ENCODE measurements at places on chromosomes 5 and 9.

GRCh38 chr5:135738564-135738875, 95.9 kb upstream of the SLC25A48 start:
- no peak for DNase-seq

- no peak for DNase-seq
Observed at GRCh38 chr9:76852026-76852425, 53.9 kb downstream of the PRUNE2 start.

GRCh38 chr5:61806491-61807020, 474.5 kb downstream of the ZSWIM6 start:
- no peak for DNase-seq

DNA sequence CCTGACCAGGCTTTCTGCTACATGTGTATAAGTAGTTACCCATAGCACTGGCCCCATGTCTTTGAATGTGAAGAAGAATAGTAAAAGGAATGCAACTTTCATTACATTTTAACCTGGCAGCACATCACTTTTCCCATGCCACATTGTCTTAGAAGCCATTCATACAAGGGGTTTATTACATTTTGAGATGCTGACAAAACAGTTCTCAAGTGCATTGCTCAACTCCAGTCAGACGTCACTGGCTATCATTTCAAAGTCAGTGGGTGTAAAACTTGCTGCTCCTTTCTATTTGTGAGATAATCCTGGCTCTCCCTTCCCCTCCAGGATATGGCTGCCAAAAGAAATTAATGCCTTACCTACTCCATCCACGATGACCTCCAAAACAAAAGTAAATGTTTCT, 97.0 kb upstream of the VCAN start:
- no peak for DNase-seq

- no peak for DNase-seq
Observed at GRCh38 chr5:145658435-145658834, 176.7 kb downstream of the PRELID2 start.

DNA sequence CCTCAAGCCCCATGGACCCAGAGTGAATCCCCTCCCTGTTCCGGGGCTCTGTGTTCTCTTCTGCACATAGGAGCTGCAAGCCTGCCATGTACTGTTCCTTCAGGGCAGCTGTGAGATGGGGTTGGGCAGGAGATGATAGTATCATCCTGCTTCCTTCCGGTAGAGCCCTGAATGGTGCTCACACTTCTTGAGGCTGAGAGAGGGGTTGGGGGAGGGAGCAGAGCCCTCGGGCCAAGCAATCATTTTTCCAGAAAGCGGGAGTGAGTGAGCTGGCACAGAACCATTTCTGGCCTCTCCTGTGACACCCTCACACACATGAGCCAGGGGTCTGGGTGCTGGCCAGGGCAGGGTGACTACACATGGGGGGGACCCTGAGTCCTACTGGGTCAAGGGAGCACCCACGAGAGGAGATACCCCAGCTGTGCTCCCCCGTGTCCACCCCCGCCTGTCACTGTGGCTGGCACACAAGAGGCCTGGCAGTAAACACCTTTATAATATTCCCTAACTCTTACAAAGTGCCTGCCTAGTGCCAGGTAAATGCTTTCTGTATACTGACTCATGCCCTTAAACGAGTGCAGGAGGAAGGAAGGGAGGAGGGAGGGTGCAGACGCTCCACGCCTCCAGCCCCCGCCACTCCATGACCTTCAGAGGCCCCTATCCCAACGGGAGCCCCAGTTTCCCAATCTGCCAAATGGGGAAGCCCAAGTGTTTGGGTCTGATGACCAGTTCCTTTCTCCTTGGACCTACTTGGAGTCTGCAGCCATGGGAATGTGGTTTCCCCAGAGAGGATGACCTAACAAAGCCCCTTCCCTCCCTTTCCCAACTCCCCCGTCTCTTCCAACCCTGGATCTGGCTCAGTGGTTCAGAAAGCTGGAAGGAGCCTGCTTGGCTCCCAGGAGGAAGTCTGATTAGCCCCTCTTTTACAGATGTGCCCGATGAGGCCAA, 15.5 kb downstream of the AKNA start:
- peak; percentile 61 for DNase-seq

Measured in CD4-positive, alpha-beta T cell treated with Interleukin-2 at 100 ng/mL for 4 hours (primary cell).